ENCODE measurements at places on chromosomes 5 and 9. TPM values are rescaled to one million over a fixed set of nuclear protein-coding genes. Genes with fewer than 3 reads are reported as not detected.

DNA sequence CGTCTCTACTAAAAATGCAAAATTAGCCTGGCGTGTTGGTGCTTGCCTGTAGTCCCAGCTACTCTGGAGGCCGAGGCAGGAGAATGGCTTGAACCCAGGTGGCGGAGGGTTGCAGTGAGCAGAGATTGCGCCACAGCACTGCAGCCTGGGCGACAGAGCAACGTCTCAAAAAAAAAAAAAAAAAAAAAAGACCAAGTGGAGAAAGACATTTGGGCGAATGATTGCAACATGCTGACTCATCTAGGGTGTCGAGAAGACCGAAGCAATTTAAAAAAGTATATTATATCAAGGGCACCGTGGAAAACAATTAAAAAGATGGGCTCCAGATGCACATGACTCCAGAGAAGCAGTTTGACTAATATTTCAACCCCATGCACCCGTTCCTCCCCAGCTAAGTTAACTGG lies 9.2 kb downstream of the KLF4 start:
- DNase-seq: peak; percentile 47

GRCh38 chr5:131021646-131022045 lies 143.4 kb downstream of the HINT1 start:
- DNase-seq: no peak

DNA sequence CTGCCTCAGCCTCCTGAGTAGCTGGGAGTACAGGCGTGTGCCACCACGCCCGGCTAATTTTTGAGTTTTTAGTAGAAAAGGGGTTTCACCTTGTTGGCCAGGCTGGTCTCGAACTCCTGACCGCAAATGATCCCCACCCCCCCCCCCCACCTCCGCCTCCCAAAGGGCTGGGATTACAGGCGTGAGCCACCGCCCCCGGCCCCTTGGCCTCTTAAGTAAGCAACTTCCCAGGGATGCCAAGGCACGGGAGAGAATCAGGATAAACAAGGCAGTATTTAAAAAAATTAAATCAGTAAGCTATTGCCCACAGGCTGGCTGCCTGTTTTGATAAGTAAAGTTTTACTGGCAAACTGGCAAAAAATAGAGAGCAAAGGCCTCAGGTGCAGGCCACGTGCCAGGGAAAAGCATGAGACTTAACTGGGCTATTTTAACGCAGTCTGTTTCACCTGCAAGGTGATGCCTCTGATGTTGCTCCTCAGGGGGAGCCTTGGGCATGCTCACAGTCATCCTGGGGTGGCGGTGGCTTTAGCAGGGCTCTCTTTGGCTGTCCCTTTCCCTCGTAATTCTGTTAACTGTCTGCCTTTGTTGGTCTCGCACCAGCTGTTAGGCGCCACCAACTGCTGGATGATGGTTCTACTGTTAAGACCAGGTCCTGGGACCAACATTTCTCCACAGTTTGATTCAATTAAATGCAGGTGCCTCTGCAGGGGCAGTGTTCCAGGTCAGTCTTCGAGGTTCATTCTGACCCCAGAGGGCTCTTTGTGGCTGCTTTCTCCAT lies 19.4 kb upstream of the RNF130 start:
- DNase-seq: no peak

The PRELID2 gene
- total RNA-seq: 28.2 TPM

GRCh38 chr9:137052293-137052692 lies 1.6 kb downstream of the ENTPD2 start:
- no peak for DNase-seq

- DNase-seq: no peak
Observed at GRCh38 chr9:95032580-95033341, 284.7 kb downstream of the FANCC start.

The PALM2AKAP2 gene
- total RNA-seq: 7.8 TPM

The CLK4 gene
- total RNA-seq: 30.5 TPM

DNA sequence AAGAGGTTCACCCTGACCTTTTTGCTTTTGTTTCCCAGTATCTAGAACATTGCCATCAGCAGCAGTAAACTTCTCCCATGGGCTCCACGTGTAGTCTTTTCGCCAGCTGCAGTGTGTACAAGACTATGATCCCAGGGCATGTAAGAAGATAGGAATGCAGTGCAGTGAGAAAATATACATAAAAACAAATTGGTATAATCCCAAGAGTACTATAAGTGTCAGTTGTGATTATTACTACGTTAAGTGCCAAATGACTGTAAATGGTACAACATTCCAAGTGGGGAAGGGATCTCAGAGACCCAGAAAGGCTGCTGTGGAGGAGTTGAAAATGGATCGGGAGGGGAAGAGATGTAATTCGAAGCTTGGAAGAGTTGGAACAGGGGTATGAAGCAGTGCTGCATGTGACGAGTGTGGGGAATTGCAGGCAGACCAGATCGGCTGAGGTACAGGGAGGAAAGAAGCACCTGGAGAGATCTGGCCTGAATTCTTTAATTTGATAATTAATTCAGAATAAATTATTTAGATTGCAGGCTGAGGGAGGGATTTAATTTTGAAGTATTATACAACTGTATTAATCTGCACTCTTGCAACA lies 95.1 kb downstream of the FBXL7 start:
- DNase-seq: no peak

- DNase-seq: no peak
Observed at GRCh38 chr5:170484847-170485615, 18.8 kb upstream of the KCNIP1 start.

DNA sequence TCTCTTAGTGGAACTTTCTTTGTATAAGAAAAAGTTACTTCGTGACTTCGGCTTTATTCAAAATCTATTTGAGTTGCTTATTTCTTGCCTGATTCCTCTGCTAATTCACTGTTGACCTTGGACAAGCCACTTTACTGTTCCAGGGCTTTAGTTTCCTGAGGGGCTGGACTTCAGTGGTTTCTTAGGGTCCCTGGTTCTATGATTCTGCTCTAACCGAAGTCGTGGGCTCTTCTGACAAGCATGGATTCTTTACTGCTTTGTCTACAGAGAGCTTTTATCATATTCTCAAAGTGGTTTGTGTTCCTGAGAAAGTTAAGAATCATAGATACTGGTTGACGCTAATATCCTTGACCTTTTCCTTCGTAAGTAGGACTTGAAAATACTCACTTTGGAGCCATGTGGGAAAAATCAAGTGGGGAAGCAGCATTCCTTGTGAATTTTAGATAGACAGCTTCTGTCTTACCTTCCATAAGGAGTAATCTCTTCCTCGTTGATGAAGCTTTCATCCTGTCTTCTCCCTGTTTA lies 21.1 kb downstream of the EXOSC2 start:
- no peak for DNase-seq

- DNase-seq: no peak
Observed at GRCh38 chr9:88706193-88707113, 171.5 kb downstream of the NXNL2 start.

GRCh38 chr5:107968406-107968843 lies 297.7 kb upstream of the EFNA5 start:
- no peak for DNase-seq

The NPR3 gene
- total RNA-seq: 1.4 TPM

DNA sequence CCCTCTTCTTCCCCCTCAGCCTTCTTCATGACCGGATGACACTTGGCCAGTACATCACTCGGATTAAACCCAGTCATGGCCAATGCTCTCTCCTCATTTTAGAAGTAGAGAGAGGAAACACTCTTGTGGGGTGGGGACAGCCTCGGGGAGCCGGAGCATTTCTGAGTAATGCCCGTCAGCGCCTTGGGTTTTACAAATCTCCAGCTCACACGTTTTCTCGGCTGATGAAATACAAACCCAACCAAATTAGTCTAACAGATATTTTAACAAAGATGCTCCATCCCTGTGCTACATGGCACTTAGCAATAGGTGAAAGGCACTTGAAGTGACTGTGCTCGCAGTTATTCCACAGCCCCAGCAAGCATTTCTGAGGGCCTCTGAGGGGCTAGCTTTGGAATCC lies 51.7 kb downstream of the ZNF366 start:
- DNase-seq: no peak

- peak; percentile 61 for DNase-seq
Observed at GRCh38 chr9:130328349-130328801, 62.8 kb downstream of the HMCN2 start.

The CCDC192 gene
- 1.2 TPM for total RNA-seq

The OBP2B gene
- total RNA-seq: not detected

The SLC34A1 gene
- total RNA-seq: not detected

DNA sequence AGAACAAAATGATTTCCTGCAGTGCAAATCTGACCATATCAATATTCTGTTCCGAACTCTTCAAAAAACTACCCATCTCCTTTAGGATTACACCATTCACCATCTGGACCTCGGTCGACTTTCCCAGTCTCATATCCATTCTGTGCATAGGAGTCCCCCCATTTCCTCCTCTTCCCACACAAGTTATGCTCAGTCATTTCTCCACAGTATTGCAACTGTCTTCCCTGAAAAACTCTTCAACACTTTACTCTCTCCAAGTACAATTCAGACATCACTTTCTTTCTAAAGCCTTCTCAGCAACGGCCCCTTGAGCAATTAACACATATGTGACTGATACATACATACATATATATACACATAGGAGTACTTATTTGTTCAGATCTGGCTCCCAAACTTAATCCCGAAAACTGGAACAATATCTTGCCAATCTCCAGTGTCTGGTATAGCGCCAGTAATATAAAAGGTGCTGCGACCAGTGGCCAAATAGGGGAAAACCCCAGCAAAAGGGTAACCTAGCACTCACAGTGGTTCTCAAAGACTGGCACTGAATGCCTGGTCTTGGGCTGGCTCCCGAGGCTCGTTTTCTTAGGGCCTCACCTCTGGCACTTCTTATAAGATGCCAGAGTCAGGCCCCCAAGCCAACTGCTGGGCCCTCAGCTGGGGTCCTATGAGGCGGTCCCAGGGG lies 629 bp downstream of the ZBTB26 start:
- no peak for DNase-seq

DNA sequence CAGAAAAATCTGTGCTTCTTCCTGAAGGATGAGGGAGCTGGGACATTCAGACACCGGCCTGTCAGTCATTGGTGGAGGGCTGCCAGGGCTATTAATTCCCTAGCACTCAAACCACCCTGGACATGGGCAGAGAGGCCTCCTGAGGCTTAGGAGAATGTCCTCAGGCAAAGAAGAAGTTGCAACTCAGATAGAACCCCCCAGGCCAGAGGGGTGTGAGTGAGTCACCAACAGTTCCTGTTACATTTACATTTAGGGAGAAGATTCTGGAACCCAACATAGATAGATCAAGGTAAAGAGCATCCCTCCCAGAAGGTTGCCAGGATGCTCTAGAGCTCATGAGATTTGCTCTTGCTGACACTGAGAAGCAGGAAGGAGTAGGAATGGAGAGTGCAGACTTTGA lies 29.2 kb upstream of the SYK start:
- no peak for DNase-seq

The F2R gene
- 4.7 TPM for total RNA-seq

DNA sequence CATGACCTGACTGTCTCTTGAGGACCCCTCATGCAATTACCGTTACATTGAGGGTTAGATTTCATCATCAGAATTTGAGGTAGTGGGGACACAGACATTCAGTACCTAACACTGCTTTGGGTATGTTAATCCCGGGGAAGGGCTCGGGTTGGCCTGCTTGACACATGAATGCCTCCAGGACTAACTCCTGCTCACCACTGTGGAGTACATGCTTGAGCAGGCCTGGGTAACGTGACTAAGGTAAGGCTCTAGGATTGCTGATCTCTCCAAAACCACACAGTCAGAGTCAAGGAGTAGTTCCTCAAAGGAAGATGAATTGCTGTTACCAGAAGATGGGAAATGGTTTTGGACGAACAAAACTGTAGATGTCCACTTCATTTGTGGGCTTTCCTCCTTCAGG lies 376.3 kb upstream of the ZNF462 start:
- no peak for DNase-seq

GRCh38 chr5:75933489-75933888 lies 149.7 kb upstream of the SV2C start:
- DNase-seq: no peak

The HSD17B3 gene
- total RNA-seq: not detected

The FAM78A gene
- 3.3 TPM for total RNA-seq

GRCh38 chr9:133008406-133008805 lies 22.4 kb upstream of the GTF3C5 start:
- no peak for DNase-seq
